ENCODE measurements at places on chromosomes 7 and 10.

GRCh38 chr7:119197172-119197876 lies 972.8 kb downstream of the ANKRD7 start:
- peak; percentile 7 for DNase-seq

GRCh38 chr7:128915841-128916642 lies 5.5 kb upstream of the KCP start:
- DNase-seq: no peak

GRCh38 chr10:122102869-122103525 lies 114.0 kb downstream of the TACC2 start:
- DNase-seq: no peak

DNA sequence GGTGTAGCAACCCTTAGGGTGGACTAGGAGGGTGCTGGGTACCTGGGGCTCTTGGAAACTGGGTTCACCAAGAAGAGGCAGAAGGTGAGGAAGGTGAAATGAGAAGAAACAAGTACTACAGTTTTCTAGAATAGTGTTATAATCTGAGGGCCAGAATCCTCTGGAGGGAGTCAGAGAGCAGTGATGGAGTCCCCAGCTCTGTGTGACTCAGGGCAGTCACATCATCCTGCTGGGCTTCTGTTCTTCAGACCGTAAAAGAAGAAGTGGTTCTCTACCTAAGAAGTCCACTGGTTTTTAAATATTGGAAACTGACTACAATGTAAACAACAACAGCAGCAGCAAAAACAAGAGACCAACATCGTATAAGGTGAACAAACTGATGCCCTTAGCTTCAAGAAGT lies 197.3 kb downstream of the PRPF18 start:
- DNase-seq: peak; percentile 46

DNA sequence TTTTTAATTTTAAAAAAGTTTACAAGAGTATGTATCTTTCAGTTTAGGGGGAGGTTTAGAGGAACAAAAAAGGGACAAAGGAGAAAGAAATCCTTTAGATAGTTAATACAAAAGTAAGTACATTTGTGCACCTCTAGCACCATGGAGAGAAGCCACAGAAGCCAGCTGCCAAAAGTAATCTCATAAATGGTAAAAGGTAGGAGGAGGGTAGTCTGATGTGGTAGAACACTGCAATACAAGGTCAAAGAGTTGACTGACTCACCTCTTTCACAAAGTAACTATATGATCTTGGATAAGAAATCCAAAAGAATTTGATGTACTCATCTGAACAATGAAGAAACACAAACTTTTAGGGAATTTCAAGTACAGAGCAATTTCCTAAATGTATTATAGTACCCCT lies 68.1 kb downstream of the CNOT4 start:
- no peak for DNase-seq

GRCh38 chr7:408751-409311 lies 110.8 kb downstream of the PDGFA start:
- no peak for DNase-seq

- peak; percentile 70 for DNase-seq
Observed at GRCh38 chr10:52644373-52645186, 128.0 kb downstream of the MBL2 start.

- peak; percentile 89 for DNase-seq
Observed at GRCh38 chr10:126663880-126664279, 6.6 kb downstream of the C10orf90 start.

- DNase-seq: no peak
Observed at GRCh38 chr7:44323381-44324203, 1.8 kb downstream of the CAMK2B start.

DNA sequence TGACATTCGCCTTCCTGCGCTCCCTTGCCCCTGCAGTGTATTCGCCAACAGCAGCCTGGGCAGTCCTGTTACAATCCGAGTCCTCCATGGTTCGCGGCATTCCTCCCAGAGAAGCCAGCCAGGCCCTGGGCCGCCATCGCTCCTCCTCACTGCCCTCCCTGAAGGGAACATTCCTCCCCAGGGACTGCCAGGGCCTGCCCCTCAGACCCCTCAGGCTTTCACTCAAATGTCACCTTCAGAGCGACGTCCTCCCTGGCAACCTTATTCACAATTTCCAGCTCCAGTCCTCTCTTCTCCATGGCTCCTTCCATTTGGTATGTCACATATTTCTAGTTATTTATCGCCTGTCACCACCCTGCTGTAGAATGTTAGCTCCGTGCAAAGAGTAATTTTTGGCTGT lies 17.4 kb downstream of the ADAMTS14 start:
- no peak for DNase-seq

- DNase-seq: no peak
Observed at GRCh38 chr10:11908991-11909390, 85.8 kb downstream of the PROSER2 start.

GRCh38 chr7:21923658-21924057 lies 22.0 kb downstream of the CDCA7L start:
- DNase-seq: no peak

DNA sequence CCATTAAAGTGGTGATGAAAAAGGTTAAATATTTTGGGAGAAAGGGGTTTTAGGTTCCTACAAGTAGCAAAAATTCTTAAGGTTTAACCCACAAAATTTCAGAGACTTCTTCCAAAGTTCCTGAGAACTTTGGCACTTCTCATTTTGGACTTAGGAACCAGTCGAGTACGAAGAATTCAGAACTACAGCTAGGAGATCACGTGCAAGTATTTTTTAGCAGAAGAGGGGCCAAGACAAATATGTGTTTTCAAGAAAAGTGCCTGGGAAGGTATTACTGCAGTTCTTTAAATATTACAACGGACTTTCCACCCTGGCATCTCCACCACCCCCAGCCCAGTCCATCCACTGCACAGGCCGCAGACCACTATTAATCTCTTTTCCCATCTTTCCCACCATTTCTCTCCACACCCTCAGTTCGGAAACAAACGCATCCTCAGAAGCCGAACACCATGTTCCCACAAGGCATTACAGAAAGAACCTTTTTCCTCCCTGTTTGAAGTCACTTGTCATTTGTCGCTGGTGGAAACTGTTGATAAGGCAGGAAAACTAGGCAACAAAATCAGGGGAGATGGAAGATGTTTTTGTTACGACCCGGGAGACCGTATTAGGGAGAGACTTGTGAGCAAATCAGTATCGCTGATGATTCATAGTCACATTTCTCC lies 7.1 kb downstream of the INHBA start:
- no peak for DNase-seq

GRCh38 chr10:60338786-60339185 lies 50.9 kb downstream of the ANK3 start:
- no peak for DNase-seq

GRCh38 chr7:112049555-112050249 lies 156.5 kb downstream of the DOCK4 start:
- DNase-seq: no peak

- DNase-seq: no peak
Observed at GRCh38 chr10:91513598-91514424, 103.7 kb downstream of the HECTD2 start.

DNA sequence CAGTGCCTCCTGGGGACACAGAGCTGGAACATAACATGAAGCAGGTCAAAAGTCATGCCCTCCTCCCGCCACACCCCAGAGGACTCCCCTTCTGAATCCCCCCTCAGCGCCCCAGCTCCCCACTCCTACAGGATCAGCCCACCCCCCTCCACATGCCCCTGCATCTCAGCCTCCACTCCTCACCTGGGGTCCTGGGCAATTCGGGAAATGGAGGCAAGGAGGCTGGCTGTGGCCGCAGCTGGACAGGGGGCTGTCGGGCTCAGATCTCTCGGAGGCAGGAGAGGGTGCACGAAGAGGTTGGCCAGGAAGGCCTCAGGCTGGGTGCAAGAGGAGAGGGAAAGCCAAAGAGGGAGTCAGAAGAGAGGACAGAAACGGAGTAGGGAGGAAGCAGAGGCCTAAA lies 7.8 kb downstream of the ATG9B start:
- no peak for DNase-seq

DNA sequence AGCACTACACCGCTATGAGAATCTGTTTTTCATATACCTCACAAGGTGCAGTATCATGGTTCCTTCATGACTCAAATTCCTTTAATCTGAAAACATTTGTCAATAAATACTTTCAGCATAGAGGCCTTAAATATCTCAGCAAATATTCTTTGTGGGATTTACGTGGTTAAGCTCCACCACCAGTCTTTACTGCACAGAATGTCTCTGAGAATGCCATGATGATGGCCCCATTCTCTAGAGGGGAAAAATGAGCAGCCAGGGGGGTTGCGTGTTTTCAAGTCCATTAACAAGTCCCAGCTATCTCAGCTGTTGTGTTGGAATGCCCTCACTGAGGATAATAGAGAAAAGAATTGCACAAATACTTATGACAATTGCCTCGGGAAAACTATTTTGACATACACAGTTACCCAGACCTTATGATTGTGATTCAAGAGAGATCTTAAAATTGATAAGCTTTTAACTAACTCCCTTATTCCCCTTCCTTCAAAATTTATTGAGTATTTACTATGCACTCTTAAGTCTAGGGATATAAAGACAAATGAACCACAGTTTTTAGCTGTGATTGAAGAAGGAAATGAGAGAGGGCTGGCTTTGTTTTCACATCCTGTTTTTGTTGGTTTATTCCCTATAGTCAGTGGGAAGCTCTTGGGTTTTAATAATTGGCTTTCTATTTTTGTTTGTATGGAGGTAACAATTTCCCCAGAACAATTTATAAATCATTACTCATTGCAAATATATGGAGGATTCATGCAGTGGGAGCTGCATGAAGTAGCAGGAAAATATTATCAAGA lies 176.5 kb upstream of the VWC2 start:
- peak; percentile 11 for DNase-seq

GRCh38 chr7:24054236-24054635 lies 229.8 kb upstream of the NPY start:
- no peak for DNase-seq

- DNase-seq: no peak
Observed at GRCh38 chr10:54487743-54488142, 313.3 kb downstream of the PCDH15 start.

DNA sequence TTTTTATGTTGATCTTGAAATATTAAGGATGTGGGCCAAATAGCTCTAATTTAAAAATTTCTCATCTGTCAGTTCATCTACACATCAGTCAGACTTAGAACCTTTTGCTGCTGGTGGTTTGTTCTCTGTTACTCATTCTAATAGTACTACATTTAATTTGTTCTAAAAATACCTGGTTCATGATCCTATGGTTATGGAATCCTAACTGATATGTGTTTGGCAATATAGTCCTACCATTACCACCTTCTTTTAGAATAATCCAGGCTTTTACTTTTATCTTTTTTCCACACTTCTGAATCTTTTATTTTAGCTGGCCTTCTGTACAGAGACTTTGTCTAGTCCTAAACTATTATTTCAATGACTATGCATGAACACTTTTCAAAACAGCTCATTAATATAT lies 116.9 kb downstream of the SVOPL start:
- no peak for DNase-seq

DNA sequence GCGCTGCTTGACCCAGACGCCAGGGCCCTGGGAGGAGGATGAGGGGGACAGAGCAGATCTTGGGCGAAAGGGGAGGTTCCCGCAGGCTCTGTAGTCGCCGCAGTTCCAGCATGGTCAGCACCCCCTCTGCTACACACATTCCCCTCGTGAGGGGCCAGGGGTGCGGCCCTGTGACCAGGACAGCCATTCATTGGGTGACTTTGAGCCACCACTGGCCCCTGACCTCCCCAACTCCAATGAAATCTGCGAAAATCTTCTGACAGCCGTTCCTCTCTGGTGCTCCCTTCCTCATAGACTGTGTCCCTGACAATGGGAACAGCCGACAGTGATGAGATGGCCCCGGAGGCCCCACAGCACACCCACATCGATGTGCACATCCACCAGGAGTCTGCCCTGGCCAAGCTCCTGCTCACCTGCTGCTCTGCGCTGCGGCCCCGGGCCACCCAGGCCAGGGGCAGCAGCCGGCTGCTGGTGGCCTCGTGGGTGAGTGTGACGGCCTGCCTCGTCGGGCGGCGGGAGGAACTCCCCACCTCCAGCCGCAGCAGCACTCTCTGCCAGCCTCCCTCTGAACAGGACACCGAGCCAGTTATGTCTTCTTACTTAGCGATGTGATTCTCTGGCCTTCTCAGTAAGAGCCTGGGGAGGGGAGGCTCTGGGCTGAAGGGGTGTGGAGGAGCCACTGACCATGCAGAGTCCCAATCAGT lies 825 bp downstream of the TMEM176A start:
- no peak for DNase-seq

DNA sequence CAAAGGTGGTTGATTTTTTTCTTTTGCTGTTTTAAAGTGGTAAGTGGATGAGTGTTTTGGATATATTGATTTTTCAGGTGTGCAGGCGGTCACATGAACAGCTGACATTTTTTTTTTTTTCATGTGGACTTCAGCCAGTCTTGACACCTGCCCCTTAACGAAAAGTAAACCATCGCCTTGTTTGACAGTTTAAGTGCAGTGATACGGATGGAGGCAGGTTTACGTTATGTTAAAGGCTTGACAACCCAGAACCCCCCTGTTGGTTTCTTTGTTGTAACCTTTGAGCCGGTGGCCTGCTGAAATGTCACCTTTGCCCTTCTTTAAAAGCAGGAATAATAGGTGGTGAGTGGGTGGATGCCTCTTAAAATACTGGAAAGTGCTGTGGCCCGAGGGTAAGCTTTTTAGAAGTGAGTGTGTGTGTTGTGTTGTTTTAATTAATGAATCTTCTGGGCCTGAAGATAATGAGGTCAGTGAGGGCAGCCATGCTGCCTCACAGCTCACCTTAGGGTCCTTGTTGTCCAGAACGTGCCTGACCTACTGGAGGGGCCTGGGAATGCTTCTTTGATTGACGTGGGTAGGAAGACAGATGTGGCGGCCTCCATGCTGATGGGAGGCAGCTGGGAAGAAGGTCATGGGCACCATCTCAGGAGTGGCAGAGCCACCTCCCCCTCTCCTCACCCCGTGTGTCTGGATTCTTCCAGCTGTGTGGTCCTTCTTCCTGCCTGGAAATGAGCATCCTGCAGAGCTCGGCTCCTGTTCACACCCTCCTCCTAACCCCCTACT lies 69.8 kb downstream of the TCF7L2 start:
- DNase-seq: no peak

DNA sequence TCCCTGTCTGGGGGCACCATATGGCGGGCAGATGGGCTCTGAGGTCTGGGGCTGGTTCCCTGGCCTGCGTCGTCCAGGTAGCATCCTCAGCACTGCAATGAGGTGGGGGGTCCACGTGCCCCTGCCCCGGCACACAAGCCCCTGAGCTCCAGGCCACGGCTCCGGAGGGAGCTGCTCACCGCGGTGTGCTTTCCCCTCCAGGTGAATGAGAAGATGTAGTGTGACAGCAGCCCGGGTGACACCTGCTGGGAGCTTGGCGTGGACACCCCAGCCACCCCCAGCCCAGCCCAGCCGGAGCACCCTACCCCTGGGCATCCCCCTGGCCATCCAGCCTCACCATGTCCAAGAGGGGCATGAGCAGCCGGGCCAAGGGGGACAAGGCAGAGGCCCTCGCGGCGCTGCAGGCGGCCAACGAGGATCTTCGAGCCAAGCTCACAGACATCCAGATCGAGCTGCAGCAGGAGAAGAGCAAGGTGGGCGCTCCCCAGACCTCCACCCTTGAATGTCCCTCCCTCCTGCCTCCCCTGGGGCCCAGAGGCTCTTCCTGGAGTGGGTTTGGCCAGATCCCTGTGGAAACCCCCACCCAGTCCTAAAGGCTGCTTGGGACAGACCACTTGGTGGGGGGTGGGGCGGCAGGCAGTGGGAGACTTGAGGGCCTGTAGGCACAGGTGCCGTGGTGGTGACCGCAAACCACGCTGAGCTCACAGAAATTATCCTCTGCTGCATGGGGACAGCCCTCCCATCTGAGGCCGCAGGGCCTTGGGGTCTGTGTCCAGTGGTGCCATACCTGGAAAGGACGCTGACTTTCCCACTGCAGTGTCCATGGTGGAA lies 38.9 kb downstream of the JAKMIP3 start:
- DNase-seq: no peak

- DNase-seq: peak; percentile 40
Observed at GRCh38 chr7:15839416-15840100, 153.1 kb upstream of the MEOX2 start.
